ENCODE measurements at places on chromosomes 16 and 17.

DNA sequence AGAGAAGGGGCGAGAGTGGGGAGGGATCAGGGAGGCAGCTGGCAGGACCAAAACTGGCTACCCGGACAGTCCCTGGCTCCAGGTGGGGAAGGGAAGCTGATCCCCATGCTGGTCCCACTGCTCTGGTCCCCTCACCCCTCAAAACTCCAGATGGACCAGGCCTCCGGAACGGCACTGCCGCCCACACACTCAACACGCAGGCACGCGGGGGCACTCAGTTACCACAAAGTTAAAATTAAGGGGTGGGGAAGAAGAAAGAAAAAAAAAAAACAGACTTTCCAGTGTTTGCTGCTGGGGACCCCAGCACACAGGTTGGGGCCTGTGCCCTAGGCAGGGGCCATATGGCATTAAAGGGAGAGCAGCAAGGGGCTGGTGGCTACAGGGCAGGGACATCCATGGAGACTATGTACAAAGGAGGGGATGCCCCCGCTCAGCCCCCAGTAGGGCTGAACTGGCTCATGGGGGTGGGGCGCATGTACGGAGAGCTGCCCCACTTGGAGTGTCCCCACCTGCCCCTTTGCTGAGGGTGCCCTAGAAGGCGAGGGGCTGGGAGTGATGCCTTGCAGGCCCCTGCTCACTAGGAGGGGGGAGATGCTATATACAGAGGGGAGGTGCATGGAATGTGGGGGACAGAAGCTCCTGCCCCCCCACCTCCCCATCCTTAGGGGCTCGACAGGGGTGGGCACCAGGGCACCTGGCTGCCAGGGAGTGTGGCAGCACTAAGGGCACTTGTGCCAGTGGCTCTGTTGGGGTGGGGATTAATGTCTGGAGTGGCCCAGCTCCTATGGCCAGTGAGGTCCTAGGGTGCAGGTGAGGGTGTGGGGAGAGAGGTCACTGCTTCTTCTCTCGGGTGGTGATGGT lies 5.6 kb downstream of the TP53I13 start:
- DNase-seq, result no peak

GRCh38 chr16:46648656-46649055 lies 27.5 kb upstream of the SHCBP1 start:
- no peak for DNase-seq

DNA sequence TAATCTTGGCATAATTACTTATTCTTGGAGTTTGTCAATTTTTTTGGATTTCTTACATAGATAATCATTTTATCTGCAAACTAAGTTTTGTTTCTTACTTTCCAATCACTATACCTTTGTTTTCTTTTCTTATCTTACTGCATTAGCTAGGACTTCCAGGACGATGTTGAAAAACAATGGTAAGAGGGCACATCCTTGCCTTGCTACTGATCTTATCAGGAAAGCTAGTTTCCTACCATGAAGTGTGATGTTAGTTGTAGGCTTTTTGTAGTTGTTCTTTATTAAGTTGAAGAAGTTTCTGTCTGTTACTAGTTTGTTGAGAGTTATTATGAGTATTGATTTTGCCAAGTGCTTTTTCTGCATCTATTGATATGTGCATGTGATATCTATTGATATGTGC lies 31.0 kb downstream of the CDH13 start:
- DNase-seq, result no peak

DNA sequence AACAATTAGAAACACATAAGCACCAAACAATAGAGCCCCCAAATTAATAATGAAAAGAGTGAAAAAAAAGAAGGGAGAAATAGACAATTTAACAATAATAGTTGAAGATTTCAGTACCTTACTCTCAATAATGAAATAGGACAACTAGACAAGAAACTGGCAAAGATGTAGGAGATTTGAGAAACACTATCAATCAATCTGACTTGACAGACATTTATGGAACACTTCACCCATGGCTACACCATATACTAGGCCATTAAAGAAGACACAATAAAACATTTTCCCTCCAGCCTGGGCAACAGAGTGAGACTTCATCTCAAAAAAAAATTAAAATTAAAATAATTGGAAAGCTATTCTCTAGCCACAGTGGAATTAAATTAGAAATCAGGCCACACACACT lies 5.0 kb upstream of the DUS1L start:
- DNase-seq, result no peak
